ENCODE measurements at places on chromosomes 13 and 19.

- no peak for DNase-seq
Measured at GRCh38 chr13:74743992-74744391, 609.8 kb upstream of the KLF12 start.

DNA sequence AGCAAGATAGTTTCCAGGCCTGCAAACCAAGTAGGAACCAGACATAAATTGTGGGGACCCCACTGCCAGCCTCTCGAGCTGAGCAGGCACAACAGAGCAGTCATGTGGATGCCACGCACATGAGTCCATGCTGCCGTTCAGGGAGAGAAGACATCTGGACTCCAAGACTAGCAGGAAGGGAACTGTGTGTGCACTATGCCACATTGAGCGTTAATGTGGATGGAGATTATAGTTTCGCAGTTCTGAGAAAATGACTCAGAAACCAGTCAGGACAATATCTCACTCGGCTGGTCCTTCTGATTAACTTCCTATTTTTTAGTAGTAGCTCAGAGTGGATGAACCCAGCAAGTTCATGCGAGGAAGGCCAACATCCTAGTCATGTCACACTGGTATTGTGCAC is 124.9 kb downstream of the CRYL1 start:
- DNase-seq: no peak

- DNase-seq: no peak
Measured at GRCh38 chr13:100512422-100512821, 76.2 kb downstream of the GGACT start.

DNA sequence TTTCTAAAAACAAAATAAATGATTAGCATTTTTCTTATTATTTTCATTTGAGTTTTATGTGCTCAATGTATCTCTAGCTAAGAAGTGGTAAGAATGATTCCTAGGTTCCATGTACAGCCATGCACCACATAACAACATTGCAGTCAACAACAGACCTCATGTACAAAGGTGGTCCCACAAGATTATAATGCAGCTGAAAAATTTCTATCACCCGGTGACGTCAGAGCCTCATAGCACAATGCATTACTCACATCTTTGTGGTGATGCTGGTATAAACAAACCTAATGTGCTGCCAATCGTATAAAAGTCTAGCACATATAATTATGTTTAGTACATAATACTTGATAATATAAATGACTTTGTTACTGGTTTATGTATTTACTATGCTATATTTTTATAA is 120.5 kb downstream of the SLC7A1 start:
- DNase-seq: no peak

DNA sequence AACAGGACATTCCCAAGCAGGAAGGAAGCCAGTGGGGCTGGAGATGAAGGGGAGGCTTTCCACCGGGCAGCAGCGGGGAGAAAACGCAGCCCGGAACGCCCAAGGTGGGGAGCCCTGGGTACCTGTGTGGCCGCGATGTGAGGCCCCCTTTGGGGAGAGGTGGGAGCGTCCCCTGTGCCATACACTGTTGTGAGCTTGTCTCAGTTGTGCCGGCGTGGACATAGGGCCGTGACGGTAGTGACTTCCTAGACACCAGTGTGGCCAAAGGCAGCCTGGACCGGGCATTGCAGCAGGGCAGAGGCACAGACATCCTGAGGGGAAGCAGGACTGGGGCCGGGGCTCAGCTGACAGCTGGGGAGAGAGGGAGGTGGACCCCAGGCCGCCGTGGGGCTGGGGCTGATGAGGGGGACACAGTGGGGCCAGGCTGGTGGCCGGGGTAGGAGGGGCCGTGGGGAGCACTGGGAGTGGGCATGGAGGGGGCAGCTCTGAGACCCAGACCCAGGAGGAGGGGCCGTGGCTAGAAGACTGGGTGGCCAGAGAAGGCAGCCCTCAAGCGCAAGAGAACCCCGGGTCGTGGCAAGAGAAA is 38.5 kb upstream of the TFDP1 start:
- no peak for DNase-seq

DNA sequence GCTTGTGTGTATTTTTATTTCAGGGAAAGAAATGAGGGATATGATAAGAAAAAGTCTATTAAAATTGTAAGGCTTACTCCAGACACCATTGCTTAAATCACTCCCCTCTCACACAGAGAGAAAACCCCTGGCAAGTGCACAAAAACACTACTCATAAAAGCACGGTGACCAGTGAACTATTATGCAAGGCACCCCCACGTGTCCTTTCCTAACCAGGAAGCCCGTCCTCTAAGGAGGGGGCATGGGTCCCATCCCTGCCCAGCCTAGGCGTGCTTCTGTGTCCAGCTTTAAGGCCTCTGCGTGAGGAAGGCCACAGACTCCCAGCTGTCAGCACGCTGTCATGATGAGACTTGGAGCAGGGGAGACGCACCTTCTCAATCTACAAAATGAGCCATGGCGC is 83.5 kb downstream of the SLC7A1 start:
- no peak for DNase-seq

- no peak for DNase-seq
Measured at GRCh38 chr13:29284726-29285125, 310.8 kb downstream of the SLC7A1 start.

DNA sequence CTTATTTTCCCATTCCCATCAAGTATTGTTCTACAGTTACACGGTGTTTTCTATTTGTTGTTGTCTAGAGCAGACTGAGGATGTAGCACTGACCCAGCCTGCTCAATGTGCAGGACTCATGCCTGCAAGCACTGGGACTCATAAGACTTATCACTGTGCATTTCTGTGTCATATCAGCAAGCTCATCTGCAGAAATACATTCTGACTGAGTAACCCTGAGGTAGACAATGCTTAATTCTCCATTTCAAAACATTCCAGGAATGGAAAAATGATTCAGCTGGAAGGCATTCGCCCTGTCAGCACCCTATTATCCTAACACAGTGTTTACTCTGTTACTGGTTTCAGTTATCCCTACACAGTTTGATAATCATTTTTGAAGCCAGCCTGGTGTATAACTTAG is 2506.4 kb downstream of the PCDH9 start:
- no peak for DNase-seq

DNA sequence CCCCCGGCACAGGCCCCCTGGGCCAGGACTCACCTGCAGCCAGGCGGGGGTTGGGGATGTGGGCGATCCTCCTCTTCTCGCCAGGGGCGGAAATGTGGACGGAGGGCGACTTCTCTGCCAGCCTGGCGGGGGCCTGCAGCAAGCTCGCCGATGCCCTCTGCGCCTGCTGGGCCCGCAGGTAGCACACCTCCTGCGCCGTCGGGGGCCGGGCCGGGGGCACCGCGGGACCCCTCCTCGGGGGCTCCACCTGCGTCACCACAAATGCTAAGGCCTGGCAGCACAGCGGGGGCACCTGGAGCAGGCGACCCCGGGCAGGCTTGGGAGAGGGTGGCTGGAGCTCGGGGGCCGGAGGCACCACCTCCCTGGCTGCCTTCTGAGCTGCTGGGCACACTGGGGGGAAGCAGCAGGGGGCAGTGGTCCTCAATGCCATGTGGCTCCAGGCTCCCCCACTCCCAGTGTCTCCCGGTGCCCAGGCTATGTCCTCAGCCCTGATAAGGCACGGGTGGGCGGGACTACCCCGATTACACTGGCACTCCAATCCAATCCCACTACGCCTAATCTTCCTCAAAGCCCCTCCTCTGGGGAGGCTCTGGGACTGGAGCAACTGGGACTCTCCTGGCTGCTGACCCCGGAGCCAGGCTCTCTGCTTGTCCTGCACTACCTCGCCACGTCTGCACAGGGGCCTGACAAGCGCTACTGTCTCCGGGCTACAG is 11.6 kb upstream of the ATP8B3 start:
- no peak for DNase-seq

GRCh38 chr13:113814435-113814821 is 49.4 kb downstream of the GAS6 start:
- no peak for DNase-seq

GRCh38 chr13:65605396-65605795 is 1624.7 kb downstream of the PCDH9 start:
- no peak for DNase-seq

DNA sequence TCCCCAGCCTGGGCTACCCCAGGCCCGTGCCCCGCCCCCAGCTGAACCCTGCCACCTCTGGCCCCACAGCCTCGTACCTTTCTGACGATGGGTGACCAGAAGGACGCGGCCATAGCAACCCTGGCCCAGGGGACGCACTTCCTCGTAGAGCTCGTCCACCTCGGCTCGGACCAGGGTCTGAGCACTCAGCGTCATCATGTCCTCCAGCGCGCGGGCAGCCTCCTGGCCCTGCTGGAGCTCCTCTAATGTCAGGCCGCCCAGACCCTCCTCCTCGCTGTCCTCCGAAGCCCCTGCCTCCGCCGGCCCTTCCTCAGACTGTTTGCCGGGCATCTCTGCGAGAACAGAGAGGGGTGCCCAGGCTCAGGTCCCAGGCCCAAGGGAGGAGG is 975 bp downstream of the SBK2 start:
- DNase-seq: no peak

DNA sequence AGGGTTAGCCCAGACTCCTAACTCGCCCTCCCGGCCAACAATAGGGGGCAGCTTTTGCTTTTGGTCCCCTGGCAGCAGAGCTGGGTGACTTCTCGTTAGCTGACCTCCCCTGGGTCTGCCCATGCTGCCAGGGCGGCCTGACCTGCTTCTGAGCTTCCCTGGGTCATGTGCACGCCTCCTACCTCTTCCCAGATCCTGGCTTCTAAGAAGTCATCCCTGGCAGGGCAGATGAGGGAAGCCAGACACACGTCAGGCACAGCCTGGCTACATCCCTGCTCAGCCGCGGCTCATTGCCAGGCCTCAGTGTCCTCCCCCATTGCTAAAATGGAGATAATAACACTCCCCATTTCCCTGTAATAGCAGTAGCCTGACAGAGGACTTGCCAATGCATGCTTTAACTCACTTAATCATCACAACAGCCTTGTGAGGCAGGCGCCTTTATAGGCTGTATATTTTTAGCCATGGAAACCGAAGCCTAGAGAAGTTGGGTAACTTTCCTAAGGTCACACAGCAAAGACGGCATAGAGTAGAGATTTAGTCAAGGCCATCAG is 2.1 kb downstream of the KCNK6 start:
- no peak for DNase-seq

GRCh38 chr13:52128714-52129700 is at the start of gene NEK5:
TSS of gene NEK5 (minus strand) at chr13:52129073. CDS start at chr13:52127482, 1,591 bp downstream.
- DNase-seq: peak; percentile 48

DNA sequence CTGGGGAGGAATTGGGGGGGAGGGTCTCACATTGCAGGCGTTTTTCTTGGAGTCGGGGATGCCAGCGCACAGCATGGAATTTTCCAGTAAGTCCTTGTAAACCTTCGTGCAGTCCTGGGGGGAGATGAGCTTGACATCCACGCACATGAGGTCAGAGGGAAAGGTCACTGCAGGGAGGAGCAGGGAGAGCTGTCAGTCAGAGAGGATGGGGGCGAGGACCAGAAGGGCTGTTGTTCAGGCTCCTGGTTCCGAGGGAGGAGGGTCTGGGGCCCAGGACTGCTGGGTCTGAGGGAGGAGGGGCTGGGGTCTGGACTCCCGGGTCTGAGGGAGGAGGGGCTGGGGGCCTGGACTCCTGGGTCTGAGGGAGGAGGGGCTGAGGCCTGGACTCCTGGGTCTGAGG is 4.0 kb downstream of the KLK7 start:
- DNase-seq: no peak

DNA sequence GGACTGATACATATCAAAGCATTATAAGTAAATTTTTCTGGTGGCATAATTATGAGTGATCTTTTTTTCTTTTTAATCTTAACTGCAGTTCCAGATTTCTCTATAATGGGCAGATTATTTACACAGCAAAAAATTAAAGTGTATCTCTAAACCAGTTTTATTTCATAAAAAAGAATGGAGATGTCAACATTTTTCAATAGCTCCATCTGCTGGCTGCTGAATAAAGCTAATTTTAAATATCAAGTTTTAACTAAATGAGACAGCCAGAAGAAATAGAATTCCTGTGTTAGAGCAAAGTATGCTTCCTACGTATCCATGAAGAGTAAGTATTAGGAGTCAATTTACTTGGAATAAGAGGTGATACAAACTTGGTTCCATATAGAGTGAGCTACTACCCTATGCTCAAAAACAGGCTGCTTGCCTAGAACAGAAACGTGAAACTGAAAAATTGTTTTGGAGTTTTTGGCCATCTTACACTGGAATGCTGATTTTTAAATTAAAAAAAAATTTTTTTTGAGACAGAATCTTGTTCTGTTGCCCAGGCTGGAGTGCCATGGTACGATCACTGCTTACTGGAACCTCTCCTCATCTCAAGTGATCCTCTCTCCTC is 5.0 kb upstream of the PDS5B start:
- DNase-seq: peak; percentile 27
